ENCODE measurements at places on chromosomes 3 and 15.

DNA sequence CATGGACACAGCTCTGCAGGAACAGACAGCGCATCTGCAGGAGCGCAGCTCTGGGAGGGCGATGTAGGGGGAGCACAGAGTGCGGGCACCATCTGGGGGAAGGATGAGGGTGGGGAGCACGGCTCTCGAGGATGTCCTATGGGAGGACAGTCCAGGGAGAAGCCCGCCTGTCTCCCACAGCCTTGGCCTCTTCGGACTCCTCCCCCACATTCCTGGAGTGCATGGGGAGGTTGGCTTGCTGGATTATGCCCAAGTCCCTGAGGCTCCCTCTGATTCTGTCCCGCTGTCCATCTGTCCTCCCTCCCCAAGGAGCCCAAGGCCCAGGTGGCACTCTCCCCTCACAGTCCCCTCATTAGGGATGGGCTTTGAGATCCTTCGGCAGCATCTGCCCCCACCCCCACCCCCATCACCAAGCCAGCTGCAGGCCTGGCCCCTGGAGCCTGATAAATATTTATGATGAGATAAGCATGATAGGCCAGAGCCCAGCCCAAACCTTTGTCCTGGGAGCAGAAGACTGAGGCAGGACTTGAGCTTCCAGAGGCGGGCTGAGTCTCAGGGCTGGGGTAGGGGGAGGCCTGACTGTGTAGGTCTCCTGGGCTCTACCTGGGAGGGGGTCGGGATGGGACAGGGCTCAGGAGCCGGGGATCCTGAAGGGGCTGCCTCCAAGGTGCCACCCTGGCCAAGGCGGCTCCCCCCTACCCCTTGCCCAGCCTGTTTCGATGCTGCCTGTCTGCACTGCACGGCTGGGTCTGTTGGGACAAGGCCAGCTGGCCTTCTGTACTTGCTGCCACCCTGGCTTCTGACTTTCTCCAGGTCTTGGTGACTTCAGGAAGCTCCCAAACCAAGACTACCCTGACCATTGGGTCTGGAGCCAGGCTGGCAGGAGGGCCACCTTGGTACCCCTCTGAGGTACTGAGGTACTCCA lies 28.6 kb upstream of the SEMA3F start:
- peak; percentile 72 for DNase-seq

- no peak for DNase-seq
Observed at GRCh38 chr15:68704496-68705021, 116.1 kb downstream of the ANP32A start.

GRCh38 chr15:80367094-80367493 lies 37.1 kb upstream of the ARNT2 start:
- no peak for DNase-seq

- DNase-seq, result no peak
Observed at GRCh38 chr3:7397097-7397496, 536.2 kb downstream of the GRM7 start.

DNA sequence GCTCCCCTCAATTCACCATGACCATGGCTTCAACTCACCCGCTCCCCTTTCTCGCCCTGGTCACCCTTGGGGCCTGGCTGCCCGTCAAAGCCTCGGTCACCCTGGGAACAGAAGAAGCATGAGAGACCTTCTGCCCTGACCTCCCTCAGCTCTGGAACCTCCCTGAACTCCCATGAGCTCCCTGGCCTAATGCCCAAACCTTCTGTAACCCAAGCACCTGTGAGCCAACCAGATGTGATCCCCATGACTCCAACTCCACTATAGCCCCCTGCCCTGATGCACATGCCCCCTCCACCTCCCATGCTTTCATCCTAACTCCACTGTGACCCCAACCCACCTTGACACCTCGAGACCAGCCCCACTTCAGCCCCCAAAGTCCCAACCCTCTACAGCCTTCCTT lies 3.5 kb upstream of the UCN2 start:
- DNase-seq, result no peak

- no peak for DNase-seq
Observed at GRCh38 chr3:188889054-188889491, 282.7 kb upstream of the TPRG1 start.

DNA sequence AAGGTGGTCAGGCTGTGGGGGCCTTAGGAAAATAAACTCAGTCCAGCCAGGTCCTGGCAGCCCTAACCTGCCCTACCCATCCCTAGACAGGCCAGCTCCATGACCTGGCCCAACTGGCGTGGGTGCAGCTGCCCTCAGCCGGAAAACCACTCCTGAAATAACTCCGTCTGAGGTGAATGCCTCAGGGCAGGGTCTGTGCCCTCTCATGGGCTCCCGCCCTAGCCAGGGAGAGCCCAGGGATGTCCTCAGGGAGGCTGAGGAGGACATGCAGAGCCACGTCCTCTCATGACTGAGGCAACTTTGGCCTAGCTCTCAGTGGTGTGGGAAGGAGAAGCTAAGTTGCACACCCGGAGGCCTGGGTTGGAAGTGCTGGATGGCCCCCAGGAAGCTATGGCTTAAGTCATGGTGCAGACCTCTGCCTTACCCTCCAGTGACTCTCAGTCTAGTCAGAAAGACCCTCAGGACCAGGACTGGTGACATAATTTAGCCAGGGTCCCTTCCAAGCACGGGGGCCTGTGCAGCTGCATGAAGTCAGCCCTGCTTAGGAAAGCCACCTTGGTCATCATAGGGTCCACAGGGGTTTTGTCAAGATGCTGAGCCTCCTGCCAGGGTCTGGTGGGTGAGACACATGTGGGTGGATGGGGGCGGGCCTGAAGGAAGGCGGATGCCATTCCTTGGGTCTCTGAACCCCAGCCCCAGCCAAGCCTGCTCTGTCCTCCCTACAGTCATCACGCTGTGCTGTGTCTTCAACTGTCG lies 7.4 kb downstream of the TMIE start:
- DNase-seq, result no peak

DNA sequence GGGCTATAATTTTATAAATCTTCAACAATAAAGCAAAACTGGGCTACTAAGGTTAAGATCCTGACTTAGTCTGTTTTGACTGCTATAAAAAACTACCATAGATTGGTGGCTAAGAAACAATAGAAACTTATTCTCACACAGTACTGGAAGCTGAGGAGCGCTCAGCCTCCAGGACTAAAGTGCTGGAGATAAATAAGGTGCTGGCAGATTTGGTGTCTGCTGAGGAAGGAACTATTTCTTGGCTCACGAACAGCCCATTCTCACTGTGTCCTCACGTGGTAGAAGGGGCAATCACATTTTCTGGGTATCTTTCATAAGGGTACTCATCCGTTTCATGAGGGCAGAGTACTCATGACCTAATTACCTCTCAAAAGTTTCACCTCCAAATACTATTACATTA lies 166.8 kb upstream of the CBLB start:
- no peak for DNase-seq

DNA sequence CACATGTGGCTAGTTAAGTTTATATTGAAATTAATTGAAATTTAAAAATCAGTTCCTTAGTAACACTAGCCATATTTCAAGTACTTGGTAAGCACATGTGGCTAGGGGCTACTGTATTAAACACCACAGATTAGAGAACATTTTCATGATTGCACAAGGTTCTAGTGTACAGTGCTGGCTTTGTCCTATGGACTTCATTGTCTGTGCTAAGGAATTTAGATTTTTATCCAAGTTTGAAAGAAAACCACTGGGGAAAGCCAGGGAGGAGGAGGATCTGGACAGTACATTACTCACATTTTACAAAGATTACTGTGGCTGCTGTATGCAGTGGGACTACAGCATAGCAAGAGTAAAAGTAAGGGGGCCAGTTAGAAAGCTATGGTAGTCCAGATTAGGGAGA lies 13.9 kb downstream of the STAC start:
- no peak for DNase-seq

GRCh38 chr3:126197854-126198584 lies 17.6 kb upstream of the ALDH1L1 start:
- peak; percentile 71 for DNase-seq

- no peak for DNase-seq
Observed at GRCh38 chr3:126912491-126913195, 70.3 kb upstream of the PLXNA1 start.

- no peak for DNase-seq
Observed at GRCh38 chr15:64653757-64654156, 121.6 kb downstream of the RBPMS2 start.

DNA sequence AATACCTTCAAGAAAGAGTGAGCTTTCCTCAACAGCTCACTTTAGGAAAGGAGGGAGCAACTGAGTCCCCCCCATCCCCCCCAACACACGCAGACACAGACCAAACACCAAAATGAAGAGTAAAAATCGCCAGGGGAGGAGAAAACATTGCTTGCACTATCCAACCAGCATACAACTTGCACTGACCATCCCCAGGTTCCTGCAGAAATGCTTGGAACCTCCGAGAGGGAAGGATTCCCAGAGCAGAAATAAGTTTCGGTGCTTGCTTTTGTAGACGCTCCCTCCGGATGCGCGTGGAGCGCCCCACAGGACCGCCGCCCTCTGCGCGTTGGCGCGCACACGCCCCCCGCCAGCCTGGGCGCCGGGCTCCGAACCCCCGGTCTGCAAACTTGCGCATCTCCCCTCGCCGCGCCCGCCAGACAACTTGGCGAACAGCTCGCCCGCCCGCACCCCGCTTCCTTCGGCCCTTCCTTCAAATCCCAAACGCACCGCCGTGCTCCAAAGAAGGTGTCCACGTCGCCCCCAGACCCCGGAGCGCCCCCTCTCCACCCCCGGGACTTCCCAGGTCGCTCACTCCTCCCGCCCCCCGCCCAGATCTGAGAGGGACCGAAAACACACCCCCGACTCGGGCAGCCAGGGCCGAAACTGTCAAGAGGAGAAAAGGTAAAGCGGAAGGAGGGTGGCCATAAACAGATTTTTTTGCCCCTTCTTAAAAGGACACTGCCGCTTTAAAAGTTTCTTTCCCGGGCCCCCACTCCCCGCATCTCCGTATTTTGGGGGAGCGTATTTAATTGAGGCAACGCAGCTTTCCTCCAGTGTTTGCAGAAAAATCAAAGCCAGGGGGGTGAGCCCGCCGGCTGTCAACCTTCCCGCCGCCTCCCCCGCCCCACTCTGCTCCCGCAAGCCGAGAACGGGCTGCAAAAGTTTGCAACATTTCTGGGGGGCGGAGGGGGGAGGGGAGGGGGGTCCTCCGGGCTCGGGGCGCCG lies 859 bp downstream of the RORA start:
- peak; percentile 44 for DNase-seq

GRCh38 chr3:9782770-9783169 lies 9.5 kb downstream of the TADA3 start:
- DNase-seq, result no peak

DNA sequence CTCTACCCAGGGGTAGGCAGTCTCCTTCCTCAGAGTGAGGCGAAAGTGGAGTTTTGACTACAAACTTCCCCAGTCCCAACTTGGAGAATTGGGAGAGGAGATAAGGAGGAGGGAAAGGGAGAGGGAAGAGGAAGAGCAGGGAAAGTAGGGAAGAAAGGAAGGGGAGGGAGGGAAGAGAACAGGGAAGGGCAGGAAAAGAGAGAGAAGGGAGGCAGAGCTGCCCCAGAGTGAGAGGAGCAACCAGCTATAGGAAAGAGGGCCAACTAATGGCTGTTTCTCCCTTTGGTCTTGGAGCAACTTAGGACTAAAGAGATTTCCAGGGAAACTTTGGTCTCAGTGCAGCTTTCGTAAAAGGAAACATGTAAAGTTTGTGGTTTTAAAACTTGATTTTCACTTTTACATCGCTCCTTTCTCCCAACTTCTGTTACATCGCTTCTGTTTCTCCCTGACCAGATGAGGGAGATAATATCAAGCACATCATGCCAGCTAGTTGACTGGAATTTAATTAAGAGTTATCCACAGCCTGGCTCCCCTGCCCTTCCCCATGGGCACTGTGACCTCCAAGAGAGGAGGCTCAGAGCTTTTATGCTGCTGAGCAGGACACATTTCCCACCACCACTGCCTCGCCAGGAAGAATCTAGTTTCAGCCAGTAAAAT lies 1.4 kb downstream of the CA12 start:
- DNase-seq, result no peak

- DNase-seq, result no peak
Observed at GRCh38 chr3:46693892-46694226, 380 bp upstream of the ALS2CL start.

Data from glutamatergic neuron (in vitro differentiated cells).